Activated CD4-positive, alpha-beta T cell treated with anti-CD3 and anti-CD28 coated beads, Interleukin-2, amount 50 U/mL, for 48 hours (primary cell): ENCODE measurements at places on chromosomes 7 and 10.

DNA sequence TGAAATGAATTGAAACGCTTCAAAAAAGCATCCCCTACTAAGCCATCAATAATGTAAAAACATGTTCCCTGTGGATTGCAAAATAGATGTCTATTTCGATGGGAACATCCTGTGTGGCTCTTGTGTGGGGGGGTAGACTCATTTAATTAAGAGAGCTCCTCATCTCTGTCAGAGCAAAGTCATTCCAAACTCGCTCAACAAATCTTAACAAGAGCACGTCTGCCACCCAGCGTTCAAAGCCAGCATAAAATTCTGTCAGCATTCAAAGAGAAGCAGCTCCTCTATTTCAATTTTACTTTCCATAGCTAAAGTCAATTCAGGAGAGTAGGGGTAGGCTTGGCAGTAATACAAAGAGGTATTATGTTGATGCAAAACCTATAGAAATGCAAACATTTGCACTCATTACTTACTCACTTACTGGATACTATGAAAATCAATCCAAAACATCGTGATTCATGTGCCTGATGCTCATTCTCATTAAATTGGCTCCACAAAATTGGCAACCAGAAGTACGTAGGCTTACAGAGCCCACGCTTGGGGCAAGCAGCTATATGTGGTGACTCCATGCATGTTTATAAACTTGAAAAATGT lies 114.9 kb downstream of the IPMK start:
- DNase-seq = peak; percentile 55

DNA sequence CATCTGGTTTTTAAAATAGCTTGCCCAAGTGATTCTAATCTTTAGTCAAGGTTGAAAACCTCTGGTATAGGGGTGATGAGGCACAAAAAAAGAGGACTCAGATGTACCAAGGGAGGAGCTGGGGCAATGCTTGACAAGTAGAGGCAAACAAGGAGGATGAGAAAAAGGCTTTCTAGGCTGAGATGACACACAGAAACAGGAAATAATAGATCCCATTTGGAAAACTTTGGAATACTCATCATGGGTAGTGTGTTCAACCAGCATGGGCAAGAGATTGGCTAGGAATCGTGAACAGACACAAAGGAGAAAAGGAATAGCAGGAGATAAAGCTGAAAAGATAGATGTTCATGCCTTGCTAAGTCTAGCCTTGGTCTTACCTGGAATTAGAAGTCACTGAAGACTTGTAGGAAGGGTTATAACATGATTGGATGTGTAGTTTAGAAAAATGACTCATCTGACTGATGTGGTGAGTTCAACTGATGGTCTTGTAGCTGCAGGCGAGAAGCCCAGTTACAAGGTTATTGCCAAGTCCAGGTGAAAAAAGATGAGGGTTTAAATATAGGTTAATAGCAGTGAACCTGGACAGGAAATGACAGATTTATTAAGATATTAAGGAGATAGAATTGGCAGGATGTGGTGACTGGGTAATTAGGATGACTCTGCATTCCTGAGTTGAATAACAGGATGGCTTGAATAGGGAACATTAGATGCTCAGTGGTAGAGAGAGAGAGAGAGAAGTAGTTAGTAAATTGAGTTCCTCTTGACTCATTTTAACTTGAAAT lies 214.0 kb upstream of the LRGUK start:
- no peak for DNase-seq

GRCh38 chr10:84546609-84547008 lies 218.2 kb downstream of the CCSER2 start:
- no peak for DNase-seq

GRCh38 chr7:33888166-33888565 lies 17.2 kb upstream of the BMPER start:
- no peak for DNase-seq

- no peak for DNase-seq
Observed at GRCh38 chr10:131762789-131763696, 137.8 kb upstream of the PPP2R2D start.

DNA sequence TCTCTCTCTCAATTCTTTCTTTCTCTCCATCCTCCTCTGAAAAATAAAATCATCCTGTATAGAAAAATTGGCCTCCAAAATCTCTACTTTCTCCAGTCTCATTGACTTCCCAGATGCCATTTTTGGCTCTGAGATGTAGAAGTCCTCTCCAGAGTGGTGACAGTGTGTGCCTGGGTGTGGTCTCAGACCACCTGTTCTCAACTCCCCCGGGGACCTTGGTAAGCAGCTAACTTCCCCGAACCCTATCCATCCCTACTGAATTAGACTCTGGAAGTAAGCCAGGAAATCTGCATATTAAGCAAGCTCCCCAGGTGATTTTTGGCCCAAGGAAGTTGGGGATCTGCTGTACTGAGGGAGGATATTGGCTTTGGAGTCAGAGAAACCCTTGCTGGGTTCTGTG lies 120.5 kb downstream of the WDR11 start:
- DNase-seq = no peak
